ENCODE measurements at places on chromosomes 2 and 18.

GRCh38 chr18:70263336-70263735, 25.5 kb upstream of the SOCS6 start:
- DNase-seq, result no peak

DNA sequence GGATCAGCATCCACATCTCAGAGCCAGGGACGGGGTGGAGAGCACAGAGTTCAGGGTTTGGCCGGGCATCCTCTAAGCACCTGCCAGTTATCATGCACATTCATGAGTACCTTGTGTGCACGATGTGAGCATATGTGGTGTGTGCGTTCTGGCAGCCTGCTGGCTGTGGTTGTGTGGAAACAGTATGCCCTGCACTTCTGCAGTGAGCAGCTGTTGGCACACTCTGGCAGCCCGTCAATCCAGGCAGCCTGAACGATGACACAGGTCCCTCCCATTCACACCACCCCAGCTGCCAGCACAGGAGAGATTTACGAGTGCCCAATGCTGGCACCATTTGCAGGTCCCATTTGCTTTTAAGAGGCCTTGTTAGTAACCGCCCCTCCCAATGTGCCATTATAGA, 74.2 kb downstream of the CD8B2 start:
- peak; percentile 65 for DNase-seq

GRCh38 chr2:161237392-161238264, 70.6 kb upstream of the PSMD14 start:
- peak; percentile 88 for DNase-seq

DNA sequence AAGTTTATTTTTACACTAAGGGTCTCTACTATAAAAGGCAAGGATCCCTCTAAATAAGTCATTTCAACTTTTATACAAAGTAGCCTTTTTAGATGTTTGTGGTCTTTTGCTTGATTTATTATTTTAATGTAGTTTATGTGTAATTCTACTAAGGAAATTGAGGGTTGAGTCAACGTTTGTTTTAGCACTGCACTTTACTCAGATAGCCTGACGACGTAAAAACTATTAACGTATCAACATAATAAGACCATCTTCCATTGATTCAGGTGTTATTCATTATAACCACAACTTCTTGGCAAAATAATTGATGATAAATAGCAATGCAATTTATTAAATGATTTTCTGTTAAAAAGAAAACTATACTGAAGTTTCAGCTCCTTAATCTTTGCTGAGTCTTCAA, 1103.6 kb upstream of the ACVR2A start:
- DNase-seq, result no peak

DNA sequence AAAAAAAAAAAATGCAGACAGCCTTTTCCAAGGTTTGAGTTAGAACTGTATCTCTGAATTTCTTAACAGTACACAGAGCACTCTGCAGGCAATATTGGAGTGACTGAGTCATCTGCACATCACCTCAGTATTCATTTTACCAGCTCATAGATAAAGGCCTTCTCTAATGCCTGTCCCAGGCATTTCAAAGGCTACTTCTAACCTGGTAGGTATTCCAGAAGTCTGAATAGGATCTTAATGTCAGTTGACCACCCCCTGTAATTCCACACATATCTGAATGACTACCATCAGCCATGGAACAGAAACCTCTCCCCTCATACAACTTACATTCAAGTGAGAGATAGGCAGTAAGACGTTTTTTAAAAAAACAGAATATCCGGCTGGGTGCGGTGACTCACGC, 9.0 kb downstream of the METTL21A start:
- no peak for DNase-seq

GRCh38 chr2:239073270-239073669, 225.4 kb downstream of the TWIST2 start:
- no peak for DNase-seq

DNA sequence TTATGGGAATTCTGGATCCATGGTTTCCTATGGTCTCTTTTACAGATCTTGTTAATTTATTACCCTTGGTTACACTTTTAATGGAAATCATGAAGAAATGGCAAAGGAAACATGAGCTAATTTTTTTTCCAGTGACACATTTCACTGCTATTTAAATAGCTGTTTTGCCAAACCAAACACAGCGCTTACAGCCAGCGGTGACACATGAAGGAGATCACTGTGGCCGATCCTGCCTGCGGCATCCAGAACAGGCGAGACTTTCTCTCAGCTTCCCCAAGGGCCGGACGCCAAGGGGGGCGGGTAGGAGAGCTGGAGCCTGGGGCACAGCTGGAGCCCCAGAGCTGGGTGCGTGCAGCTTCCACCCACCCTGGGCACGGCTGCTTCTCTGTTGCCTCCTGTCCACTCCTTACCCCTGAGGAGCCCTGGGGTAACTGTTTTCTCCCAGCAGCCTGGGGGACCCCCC, 81.4 kb upstream of the PKDCC start:
- peak; percentile 92 for DNase-seq

GRCh38 chr2:104902317-104902716, 48.4 kb downstream of the POU3F3 start:
- no peak for DNase-seq

GRCh38 chr2:217466104-217466503, 536.7 kb downstream of the TNS1 start:
- no peak for DNase-seq

- DNase-seq, result no peak
These were observed 62.3 kb upstream of the KLHL29 start for GRCh38 chr2:23322567-23323197.

- no peak for DNase-seq
These were observed 34.1 kb downstream of the NOL10 start for GRCh38 chr2:10655499-10656225.

DNA sequence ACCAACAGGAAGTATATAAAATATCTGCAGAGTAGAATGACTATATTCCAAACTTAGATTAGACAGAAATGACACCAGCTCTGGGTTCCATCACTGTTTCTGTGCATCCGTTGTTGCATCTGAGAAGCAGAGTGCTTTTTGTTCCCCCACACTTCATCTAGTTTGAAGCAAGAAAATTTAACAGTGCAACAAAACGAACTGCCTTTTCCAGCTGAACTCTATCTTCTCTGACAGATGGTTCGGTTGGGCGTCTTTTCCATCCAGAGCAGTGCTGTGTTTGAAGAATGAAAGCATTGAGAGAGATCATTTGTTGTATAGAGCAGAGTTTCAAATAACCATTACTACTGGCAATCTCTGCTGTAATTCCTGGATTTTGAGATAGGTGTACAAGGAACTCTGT, 757.5 kb downstream of the DPP10 start:
- DNase-seq, result no peak

- DNase-seq, result no peak
These were observed 149.7 kb downstream of the EN1 start for GRCh38 chr2:118697781-118698180.

GRCh38 chr2:216194013-216194412, 84.9 kb downstream of the XRCC5 start:
- no peak for DNase-seq

DNA sequence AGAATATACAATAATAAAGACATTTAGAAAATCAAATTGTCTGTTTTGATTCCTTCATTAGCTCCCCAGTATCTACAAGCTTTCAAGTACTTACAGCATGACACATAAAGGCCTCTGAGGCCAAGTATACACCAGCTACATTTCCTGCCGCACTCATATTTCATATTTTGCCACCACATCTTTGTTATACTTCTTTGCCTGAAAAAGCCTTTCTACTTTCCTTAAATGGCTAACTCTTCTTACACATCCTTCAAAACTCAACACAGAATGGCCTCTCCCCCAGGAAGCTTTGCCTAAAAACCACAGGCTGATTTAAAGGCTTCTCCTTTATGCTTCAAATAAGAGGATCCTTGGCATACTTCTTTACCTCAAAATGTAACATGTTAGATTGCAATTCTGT, 4.5 kb downstream of the STK17B start:
- DNase-seq, result no peak

GRCh38 chr2:55859875-55860274, 63.7 kb downstream of the EFEMP1 start:
- no peak for DNase-seq

DNA sequence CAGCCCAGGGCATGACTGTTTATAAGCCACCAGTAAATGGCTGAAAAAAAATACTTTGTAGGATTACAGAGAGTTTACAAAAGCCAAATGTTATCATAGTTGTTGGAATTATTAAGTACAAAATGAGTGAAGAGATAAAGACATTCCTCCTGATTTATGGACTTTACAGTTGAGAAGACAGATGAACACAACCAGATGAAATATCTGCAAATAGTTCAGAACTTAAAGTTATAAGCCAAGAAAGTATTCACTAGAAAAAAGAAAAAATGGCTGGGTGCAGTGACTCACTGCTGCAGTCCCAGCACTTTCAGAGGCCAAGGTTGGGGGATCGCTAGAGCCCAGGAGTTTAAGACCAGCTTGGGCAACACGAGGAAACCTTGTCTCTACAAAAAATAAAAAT, 11.2 kb downstream of the PMAIP1 start:
- DNase-seq, result no peak

DNA sequence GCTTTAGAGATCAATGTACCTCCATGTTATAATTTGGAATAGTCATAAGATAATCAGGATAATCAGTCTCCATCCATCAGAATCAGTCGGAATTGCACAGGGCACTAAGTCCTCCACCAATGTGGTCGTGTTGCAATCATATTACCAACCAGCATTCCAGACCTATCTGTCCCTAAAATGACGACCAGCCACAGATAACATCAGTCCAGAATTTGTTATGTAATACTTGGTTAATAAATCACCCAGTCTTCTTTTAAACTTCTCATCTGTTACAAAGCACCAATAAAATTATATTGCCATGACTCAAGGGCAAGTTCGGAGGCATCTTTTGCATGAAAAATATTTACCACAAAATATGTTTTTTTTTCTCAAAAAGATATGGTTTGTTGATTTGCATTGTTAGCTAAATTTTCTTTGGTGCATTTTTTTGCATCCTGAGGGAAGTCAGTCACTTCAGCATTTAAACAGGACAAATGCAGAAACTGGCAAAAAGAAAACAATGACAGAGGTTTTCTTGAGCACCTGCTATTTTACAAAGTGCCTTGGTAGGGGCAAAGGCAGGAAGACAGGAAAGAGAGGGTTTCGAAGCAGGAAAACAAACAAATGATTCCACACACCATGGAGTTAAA, 29.3 kb downstream of the PIEZO2 start:
- DNase-seq, result no peak

DNA sequence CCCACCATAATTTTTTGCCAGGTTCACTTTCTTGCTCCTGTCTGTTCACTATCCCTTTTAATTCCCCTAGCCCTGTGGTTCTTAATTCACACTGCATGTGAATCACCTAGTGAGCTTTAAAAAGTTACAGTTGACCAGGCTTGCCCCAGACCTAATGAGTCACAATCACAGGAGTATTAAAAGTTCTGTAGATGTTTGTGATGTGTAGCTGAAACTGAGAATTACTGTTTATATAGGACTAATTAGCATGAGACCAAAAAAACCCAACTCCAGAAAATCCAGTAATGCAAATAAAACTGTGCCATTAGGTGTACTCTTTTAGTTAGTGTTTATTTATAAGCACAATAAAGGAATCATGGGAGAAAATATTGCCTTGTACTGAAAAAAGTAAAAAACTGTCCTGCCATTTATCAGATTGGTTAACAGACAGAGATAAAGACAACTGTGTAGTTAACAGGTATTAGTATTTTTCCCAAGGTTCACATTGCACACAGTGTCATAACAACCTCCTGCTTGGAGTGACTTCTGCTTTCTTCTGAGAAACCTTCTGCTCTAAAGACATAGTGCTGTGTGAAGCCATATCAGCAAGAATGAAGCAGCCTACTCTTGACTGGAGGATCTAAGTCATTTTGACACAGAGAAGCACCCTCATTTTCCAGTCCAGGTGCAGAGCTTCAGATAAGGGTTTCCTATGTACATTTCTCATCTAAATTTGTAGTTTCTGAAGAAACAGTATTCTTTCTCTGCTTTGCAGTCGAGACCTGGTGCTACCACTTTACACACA, 39.0 kb downstream of the VAPA start:
- DNase-seq, result no peak

GRCh38 chr2:135052997-135053474, 944 bp downstream of the RAB3GAP1 start:
- no peak for DNase-seq

DNA sequence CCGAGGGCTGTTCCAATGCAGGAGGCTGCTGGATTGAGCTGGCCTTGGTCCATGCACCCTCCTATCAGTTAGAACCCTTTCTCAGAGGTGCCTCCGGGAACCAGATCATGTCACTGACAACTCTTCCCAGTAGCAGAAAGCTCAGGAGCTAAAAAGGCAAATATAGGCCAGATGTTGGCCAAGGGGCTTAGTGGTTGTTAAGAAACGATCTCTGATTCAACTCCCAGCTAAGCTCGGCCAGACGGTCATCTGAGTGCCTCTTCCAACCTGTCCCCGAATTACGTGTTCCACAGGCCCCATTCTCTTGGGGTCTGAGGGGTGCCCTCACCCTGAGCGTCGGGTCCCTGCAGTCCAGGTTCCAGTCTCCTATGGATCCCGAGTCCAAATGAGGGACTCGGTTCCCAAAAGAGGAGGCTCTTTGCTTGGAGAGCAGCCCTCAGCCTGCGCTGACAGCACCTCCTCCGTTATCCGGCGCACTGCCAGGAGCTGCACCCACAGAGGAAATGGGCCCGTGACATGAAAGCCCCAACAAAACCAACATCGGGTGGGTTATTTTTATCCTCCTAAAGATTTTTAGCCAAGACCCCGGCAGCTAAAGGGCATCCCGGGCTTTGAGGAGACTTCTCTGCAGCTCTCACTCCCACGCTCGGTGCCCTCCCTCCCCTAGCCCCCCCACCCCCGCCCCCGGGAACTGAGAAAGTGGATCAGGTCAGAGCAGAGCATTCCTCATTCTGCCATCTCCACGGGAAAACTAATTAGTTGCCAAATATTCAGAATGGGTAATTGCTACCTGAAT, 106.6 kb upstream of the ID2 start:
- peak; percentile 61 for DNase-seq

DNA sequence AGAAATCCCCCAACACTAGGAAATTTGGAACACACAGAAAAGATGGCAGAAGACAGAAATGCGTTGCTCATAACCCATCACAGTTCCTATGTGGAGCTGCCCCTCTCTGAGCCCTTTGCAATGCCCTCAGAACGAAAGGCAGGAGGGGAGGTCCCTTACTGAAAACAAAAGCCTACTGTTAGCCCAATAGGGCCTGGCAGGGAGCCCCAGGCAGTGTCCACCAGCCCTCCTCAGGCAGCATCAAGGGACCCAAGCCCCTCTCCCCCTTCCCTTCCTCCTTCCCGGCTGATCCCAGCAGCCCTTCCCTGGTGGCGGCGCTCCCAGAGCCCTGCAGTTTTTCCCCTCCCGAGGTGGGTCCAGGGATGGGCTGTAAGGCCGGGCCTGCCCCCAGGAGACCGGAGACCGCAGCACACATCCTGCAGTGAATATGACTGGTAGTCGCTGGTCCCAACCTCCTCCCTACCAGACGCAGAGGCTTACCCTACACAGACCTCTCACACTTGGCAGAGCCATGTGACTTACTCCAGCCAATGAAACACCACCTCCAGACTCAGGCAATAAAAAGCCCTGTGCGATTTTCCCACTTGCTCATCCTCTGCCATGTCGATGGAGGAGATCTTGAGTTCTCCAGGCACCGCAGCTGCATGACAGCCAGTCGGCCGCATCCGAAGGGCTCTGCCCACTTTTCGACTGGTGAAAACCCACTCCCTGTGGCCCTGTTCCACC, 19.4 kb upstream of the DUSP2 start:
- DNase-seq, result peak; percentile 51

Data from sigmoid colon (tissue), 7 donors.